HFFc6 (cell line): ENCODE measurements at places on chromosomes 4 and X. TPM values are rescaled to one million over a fixed set of nuclear protein-coding genes. Genes with fewer than 3 reads are reported as not detected.
A peak's percentile ranks its signal among the peaks of the same experiment; 100 is the strongest.

The FUNDC2 gene
- total RNA-seq, result 51.7 to 56.0 TPM (median 54.4 TPM) in 3 replicates

The NPY5R gene
- total RNA-seq, result not detected in 3 replicates

The METAP1 gene
- 51.8 to 57.7 TPM (median 57.2 TPM) in 3 replicates for total RNA-seq

The FGF16 gene
- total RNA-seq, result not detected in 2 replicates

The HTN3 gene
- total RNA-seq, result not detected in 3 replicates

GRCh38 chrX:153925387-153925738 is 701 bp downstream of the ARHGAP4 start:
- no peak for DNase-seq

DNA sequence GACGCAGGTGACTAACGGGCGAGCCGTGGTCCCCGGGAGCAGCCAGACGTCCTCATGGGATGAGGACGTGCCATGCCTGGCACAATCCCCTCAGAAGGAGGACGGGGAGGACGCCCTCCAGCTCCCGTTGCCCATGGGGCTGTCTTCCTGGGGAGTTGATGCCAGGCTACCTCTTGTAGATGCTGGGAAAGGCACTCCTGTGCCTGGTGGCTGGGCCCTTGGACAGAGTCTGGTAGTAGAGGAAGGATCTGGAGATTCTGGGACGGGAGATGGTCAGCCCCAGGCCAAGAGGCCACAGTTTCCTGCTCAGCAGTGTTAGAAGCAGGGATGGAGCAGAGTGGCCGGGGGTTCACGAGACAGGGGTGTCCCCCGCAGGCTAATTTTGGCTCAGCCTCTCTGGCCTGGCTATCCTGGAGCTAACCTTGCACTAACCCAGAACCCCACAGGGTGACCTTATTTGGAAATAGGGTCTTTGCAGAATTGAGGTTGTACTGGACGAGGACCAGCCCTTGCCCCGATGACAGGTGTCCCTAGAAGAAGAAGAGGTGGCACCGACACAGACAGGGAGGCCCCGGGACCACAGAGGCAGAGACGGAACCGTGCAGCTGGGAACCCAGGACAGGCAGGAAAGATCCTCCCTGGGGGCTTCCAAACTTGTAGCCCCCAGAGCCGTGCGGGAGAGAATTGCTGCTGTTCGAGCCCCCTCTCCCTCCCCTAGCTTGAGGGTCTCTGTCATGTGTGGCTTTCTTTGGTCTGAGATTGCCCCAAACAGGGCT is 50.1 kb upstream of the ADRA2C start:
- no peak for DNase-seq

- DNase-seq, result no peak
Observed at GRCh38 chr4:83392562-83392961, 57.9 kb upstream of the HPSE start.

DNA sequence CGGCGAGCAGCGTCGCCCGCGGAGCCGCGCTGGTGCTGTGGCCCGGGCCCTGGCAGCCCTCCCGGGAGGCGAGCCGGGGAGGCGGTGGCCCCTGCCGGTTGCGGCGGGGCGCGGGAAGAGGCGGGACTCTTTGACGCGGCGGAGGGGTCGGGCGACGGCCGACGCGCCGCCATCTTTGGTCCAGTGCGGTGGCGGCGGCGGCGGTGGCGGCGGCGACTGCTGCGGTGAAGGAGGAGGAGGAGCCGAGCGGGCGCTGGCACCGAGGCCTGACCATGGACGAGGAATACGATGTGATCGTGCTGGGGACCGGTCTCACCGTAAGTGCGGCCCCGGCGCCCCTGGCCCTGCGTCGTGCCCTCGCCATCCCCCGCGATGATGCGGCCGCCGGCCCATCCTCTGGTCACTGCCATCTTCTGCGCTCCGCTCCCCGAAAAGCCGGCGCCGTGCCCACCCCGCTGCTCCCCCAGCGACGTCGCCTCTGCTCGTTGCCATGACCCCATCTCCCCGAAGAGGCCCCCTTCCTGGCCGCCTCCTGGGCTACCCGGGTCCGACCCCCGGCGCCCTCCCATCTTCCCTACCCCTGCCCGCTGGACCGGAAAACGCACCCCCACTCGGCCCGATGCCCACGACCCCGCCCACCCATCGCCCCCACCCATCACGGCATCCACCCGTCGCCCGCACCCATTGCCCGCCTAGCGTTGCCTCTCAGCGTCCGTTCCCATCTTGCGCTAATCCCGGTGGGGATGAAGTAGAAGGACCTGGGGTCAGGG is at the start of gene GDI1:
Gene GDI1 (plus strand): TSS at position 172 of the 770 bp plus-strand sequence. CDS start 101 bp downstream, at position 273.
- DNase-seq, result peak; percentile 47

GRCh38 chr4:52750819-52751486 is at the start of gene ERVMER34-1:
Gene ERVMER34-1 (minus strand): TSS chr4:52751425. CDS start chr4:52745520, 5,905 bp downstream.
- DNase-seq, result no peak

DNA sequence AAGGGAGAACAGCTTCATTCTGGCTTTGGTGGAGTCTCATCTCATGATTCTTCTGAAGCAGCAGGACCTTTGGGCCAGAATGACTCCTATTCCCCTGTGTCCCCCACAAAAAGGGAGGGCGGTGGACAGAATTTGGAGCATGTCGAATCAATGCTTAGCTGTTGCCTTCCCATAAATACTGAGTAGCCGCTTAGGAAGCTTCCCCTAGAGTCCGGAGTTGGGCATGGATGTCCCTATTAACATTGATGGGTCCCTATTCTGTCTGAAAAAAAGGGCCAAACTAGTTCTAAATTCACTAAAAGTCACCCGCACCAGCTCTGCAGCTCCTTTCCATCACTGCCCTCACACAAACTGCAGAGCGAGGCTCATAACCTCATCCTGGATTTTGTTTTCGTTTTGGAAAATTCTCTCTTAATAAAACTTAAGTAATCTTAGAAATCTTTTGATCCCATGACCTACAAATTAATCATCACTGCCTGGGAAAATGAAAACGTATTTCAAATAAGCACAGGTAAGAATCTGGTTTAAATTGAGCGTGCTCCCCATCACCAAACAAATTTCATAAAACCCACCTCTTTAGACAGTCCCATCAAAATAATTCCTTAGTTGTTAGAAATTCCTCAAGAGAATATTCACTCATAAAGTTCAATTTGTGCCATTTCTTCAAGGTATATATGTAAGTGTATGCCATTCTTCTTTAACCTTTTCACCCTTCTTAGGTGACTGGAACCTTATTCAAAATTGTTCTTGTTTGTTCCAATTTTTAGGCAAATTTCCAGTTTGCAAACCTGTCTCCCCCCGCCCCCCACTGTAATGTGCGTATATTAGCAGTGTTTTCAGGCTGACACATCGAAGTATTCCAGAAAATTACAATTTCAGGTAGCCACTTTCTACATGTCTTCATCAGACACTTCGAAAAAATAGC is 53.3 kb upstream of the NKAP start:
- DNase-seq, result no peak

- DNase-seq, result no peak
Observed at GRCh38 chr4:70754990-70755688, 33.4 kb downstream of the RUFY3 start.

GRCh38 chr4:158001756-158002155 is 171.1 kb downstream of the GASK1B start:
- no peak for DNase-seq

GRCh38 chrX:35104626-35105025 is 162.0 kb downstream of the FAM47B start:
- peak; percentile 0 for DNase-seq

GRCh38 chr4:15131551-15131950 is 129.3 kb downstream of the CPEB2 start:
- no peak for DNase-seq

DNA sequence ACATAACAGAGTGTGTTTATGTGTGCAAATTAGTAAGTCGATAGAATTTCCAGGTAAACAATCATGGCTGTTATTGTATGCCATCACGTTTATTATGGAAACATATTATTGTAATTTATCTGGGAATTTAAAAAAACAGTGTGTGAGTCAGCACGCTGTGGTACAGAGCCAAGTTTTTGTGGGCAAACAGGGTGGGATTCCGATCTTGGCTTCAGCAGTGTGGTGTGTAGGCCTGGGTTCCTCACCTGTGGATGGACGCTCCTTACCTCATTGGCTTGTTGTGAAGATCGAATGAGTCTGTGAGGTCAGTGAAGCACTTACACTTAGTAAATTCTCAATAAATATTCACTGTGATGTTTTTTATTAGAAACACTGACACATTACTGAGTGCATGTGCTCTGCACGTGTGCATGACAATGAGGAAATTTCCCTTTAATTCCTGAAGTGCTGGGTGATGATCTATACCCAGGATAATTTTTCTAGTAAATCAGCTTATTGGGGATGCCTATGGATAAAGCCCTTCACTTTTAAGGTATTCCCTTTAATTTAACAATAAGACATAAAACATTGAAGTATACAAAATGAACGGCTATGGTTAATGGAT is 36.4 kb downstream of the SLIT2 start:
- no peak for DNase-seq

DNA sequence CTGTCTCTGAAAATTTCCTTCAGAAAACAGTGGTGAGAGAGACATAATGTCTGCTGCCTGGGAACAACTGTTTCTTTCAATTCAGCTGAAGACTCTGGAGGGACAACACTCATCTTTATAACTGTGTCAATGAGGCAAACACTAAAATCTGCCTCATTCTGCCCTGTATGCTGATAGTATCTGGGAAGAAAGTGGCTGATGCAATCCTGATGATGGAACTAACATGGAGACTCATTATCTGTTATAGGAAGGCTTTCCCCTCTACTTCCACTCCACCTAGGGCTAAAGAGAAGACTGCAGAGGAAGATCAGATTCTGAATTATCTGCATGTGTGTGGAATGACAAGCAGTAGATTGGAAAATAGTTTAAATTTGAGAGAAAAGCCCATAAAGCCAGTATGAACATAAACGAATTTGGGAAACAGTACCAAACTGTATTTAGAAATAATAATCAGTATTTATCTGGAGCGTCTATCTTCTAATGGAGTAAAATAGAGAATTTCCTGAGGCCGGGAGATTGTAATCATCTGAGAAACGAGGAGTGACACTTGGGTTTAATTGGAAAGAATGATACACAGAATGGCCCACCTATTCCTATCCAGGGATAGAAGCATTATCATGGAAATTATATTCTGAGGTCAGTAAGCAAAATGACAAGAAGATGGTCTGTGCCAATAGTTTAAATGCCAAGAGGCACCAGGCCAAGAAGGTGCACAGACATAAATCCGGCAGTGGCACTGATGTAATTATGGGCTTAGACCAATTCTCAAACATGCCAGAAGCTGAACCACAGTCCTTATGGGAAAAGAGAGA is 85.4 kb downstream of the SHISA3 start:
- no peak for DNase-seq

GRCh38 chr4:125486351-125486750 is 171.6 kb downstream of the FAT4 start:
- no peak for DNase-seq
